ENCODE measurements at places on chromosomes 1 and 21. TPM values are rescaled to one million over a fixed set of nuclear protein-coding genes. Genes with fewer than 3 reads are reported as not detected.

AVPR1B gene
- not detected for polyA plus RNA-seq

FOXO6 gene
- polyA plus RNA-seq = 0.35 TPM

GJB5 gene
- polyA plus RNA-seq = not detected

FMOD gene
- polyA plus RNA-seq = not detected

UMODL1 gene
- not detected for polyA plus RNA-seq

NBPF20 gene
- 2.2 TPM for polyA plus RNA-seq

LIN28A gene
- polyA plus RNA-seq = not detected

KRTAP13-2 gene
- not detected for polyA plus RNA-seq

NR5A2 gene
- not detected for polyA plus RNA-seq

COP1 gene
- polyA plus RNA-seq = 13.2 TPM

PTAFR gene
- polyA plus RNA-seq = 0.06 TPM

TRIM46 gene
- polyA plus RNA-seq = 12.3 TPM

CD1E gene
- not detected for polyA plus RNA-seq

CHI3L1 gene
- polyA plus RNA-seq = not detected

ATP13A2 gene
- 15.9 TPM for polyA plus RNA-seq

MEX3A gene
- polyA plus RNA-seq = 15.1 TPM

PTGFRN gene
- 22.4 TPM for polyA plus RNA-seq

GPR37L1 gene
- polyA plus RNA-seq = not detected

MNDA gene
- not detected for polyA plus RNA-seq
